Myocyte (in vitro differentiated cells): ENCODE measurements at places on chromosomes 2 and 18. TPM values are rescaled to one million over a fixed set of nuclear protein-coding genes. Genes with fewer than 3 reads are reported as not detected.

ZNF385B gene
- total RNA-seq = 1.2 and 2.9 TPM in 2 replicates

SCN7A gene
- 0.16 and 0.21 TPM in 2 replicates for total RNA-seq

IMPACT gene
- 43.0 and 44.4 TPM in 2 replicates for total RNA-seq

NR4A2 gene
- total RNA-seq = 0.08 TPM in 1 of 2 replicates, not detected in the other

DCDC2C gene
- total RNA-seq = not detected in 2 replicates

REG1A gene
- not detected in 2 replicates for total RNA-seq

ZSCAN30 gene
- total RNA-seq = 20.0 and 21.8 TPM in 2 replicates

ACMSD gene
- total RNA-seq = not detected in 2 replicates

SLC30A3 gene
- total RNA-seq = 0.03 TPM in 1 of 2 replicates, not detected in the other

HOXD13 gene
- not detected in 2 replicates for total RNA-seq

CCDC148 gene
- total RNA-seq = 0.26 and 0.29 TPM in 2 replicates

POMC gene
- total RNA-seq = not detected in 2 replicates

PROM2 gene
- total RNA-seq = 0.64 and 0.83 TPM in 2 replicates

C2orf72 gene
- not detected in 2 replicates for total RNA-seq

VIL1 gene
- total RNA-seq = not detected in 2 replicates

TCF4 gene
- total RNA-seq = 48.1 and 52.6 TPM in 2 replicates

MEP1B gene
- 0.08 TPM in 1 of 2 replicates, not detected in the other for total RNA-seq

SP140L gene
- total RNA-seq = 9.7 and 14.4 TPM in 2 replicates

CFAP65 gene
- 0.05 TPM in 1 of 2 replicates, not detected in the other for total RNA-seq

CNRIP1 gene
- 5.4 and 7.6 TPM in 2 replicates for total RNA-seq

MEMO1 gene
- total RNA-seq = 50.0 and 58.9 TPM in 2 replicates

TMEM17 gene
- 1.6 and 2.5 TPM in 2 replicates for total RNA-seq

SERPINB7 gene
- 4.5 and 6.4 TPM in 2 replicates for total RNA-seq

POTEJ gene
- total RNA-seq = not detected in 2 replicates

TMEM169 gene
- 13.8 and 19.4 TPM in 2 replicates for total RNA-seq

MAB21L4 gene
- not detected in 2 replicates for total RNA-seq

CHRNG gene
- 697 and 1,132 TPM in 2 replicates for total RNA-seq

KANSL3 gene
- total RNA-seq = 32.8 and 38.6 TPM in 2 replicates

ZNF513 gene
- total RNA-seq = 11.1 and 15.3 TPM in 2 replicates

STARD6 gene
- not detected in 2 replicates for total RNA-seq

TUBA4B gene
- 0.11 TPM in 1 of 2 replicates, not detected in the other for total RNA-seq

CAVIN2 gene
- 56.5 and 57.8 TPM in 2 replicates for total RNA-seq

PER2 gene
- total RNA-seq = 3.1 and 6.6 TPM in 2 replicates

SH3BP4 gene
- 20.0 and 27.4 TPM in 2 replicates for total RNA-seq

MYOM1 gene
- 39.9 and 120 TPM in 2 replicates for total RNA-seq

CAPN13 gene
- not detected in 2 replicates for total RNA-seq

NT5DC4 gene
- total RNA-seq = not detected in 2 replicates

ADGRF3 gene
- 1.1 TPM in 1 of 2 replicates, not detected in the other for total RNA-seq

GNAL gene
- total RNA-seq = 0.36 and 1.2 TPM in 2 replicates

FBLN7 gene
- total RNA-seq = 9.6 and 14.7 TPM in 2 replicates

PXDN gene
- total RNA-seq = 52.7 and 69.3 TPM in 2 replicates
